ENCODE measurements at places on chromosomes 16 and 17. TPM values are rescaled to one million over a fixed set of nuclear protein-coding genes. Genes with fewer than 3 reads are reported as not detected.

Gene CUEDC1
- 0.69 TPM for total RNA-seq

Gene DNAAF1
- not detected for total RNA-seq

Gene IRX5
- not detected for total RNA-seq

Gene FBXO39
- total RNA-seq = not detected

Gene KRT222
- total RNA-seq = not detected

Gene CDH13
- not detected for total RNA-seq

Gene NUFIP2
- 51.0 TPM for total RNA-seq

Gene HOXB2
- total RNA-seq = 18.2 TPM

Gene MYH13
- not detected for total RNA-seq

Gene KRTAP3-2
- total RNA-seq = not detected

Gene KRT28
- total RNA-seq = not detected

GRCh38 chr17:8806926-8807550, 7.9 kb upstream of the MFSD6L start:
- no peaks in the 10 kb centered on the region for H3K4me1 ChIP-seq
- H3K27ac ChIP-seq = no peak overlapping the region
- DNase-seq = no peak
- H3K36me3 ChIP-seq = peaks cover 9% of the 10 kb centered on the region
- H3K27me3 ChIP-seq = no peaks in the 10 kb centered on the region

DNA sequence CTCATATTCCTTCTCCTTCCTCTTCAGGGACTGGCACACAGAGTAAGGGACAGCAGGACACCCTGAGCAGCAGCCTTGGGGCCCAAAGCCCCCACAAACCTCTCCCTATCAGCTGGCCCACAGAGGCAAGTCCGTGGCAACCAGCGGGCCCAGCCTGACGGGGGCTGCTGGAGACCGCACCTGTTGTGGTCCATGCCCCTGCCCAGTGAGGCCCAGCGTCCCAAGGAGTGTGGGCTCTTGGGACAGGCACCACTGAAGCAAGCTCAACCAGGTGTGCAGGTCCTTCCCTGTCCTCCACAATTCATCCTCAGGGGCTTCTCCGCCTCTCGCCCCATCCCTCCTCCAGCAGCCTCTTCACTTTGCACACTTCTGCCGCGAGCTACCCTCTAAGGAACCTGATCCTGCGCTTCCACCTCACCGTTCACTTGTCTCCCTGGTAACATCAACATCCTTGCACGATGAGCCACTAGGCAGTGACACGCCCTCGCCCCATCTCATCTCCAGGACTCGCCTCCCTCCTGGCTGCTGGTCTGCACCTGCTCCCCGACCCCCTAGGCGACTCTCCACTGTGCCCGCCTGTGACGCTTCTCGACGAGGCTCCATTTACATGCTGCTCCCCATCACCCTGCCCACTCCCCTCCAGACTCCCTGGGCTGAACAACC, 12.7 kb downstream of the MNT start:
- no peak overlapping the region for H3K4me3 ChIP-seq
- peaks cover 28% of the 10 kb centered on the region for H3K4me1 ChIP-seq
- peaks cover 6% of the 10 kb centered on the region for H3K36me3 ChIP-seq

- no peak overlapping the region for H3K4me3 ChIP-seq
- no peaks in the 10 kb centered on the region for H3K36me3 ChIP-seq
- H3K27ac ChIP-seq = no peak overlapping the region
- no peaks in the 10 kb centered on the region for H3K27me3 ChIP-seq
Observed at GRCh38 chr16:85125570-85126393, 13.5 kb upstream of the CIBAR2 start.

GRCh38 chr17:46853896-46854444, 2.6 kb downstream of the WNT9B start:
- H3K4me1 ChIP-seq = peaks cover 6% of the 10 kb centered on the region
- H3K36me3 ChIP-seq = no peaks in the 10 kb centered on the region
- H3K4me3 ChIP-seq = no peak overlapping the region
- H3K27me3 ChIP-seq = peaks cover 51% of the 10 kb centered on the region
- H3K27ac ChIP-seq = no peak overlapping the region
- DNase-seq = no peak

- peaks cover 16% of the 10 kb centered on the region for H3K4me1 ChIP-seq
- no peak overlapping the region for H3K27ac ChIP-seq
- DNase-seq = no peak
- H3K4me3 ChIP-seq = no peak overlapping the region
- no peaks in the 10 kb centered on the region for H3K27me3 ChIP-seq
Observed at GRCh38 chr17:44473367-44473766, 29.8 kb downstream of the GPATCH8 start.

DNA sequence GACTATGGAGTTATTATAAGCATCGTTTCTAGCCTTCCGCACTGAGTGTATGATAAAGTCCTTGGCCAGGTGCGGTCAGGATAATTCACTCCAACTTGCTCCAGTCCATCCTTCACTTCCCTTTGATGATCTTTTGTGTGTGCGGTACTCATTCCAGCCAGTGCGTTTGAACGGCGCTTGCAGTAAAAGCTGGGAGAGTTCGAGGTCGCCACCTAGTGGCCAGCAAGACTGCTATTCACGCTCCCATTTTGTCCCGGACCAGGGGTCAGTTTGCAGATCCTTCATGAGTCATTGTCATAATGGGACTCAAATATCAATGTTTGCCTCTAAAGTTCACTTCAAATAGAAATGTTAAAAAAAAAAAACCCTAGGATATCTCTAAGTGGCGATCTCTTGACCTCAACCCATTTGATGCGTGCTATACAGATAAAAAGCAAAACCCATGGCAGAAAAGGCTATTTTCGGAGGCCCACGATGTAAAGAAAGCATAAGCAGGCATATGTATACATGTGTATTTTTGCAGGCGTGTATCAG, 417.1 kb downstream of the TMEM114 start:
- DNase-seq = peak; percentile 57
- no peaks in the 10 kb centered on the region for H3K27me3 ChIP-seq
- no peaks in the 10 kb centered on the region for H3K36me3 ChIP-seq
- H3K4me3 ChIP-seq = no peak overlapping the region
- H3K27ac ChIP-seq = no peak overlapping the region

- peaks cover 91% of the 10 kb centered on the region for H3K4me1 ChIP-seq
- H3K36me3 ChIP-seq = peaks cover 4% of the 10 kb centered on the region
- peak; percentile 78 for DNase-seq
- H3K4me3 ChIP-seq = no peak overlapping the region
- peak overlapping the region; percentile 97 for H3K27ac ChIP-seq
Observed at GRCh38 chr17:67421869-67422273, 44.8 kb downstream of the PITPNC1 start.

DNA sequence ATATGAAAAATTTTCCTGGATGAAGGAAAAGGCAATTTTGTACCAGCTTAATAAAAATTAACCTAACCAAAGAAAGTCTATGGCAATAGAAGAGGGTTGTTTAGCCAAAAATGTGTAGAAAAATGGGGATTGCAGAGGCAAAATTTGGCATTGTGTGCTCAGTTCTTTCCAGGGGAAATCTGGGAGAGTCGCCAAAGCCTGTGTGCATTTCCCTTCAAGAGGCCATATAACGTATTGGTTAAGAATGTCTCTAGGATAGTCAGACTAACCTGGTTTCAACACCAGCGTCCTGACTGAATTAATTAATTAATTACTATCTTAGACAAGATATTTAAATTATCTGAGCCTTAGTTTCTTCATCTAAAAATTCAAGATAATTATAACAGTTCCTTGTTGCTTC, 44.8 kb upstream of the HLF start:
- DNase-seq = no peak
- H3K4me1 ChIP-seq = no peaks in the 10 kb centered on the region
- H3K27ac ChIP-seq = no peak overlapping the region
- H3K36me3 ChIP-seq = no peaks in the 10 kb centered on the region
- no peak overlapping the region for H3K4me3 ChIP-seq
- peaks cover 15% of the 10 kb centered on the region for H3K27me3 ChIP-seq

DNA sequence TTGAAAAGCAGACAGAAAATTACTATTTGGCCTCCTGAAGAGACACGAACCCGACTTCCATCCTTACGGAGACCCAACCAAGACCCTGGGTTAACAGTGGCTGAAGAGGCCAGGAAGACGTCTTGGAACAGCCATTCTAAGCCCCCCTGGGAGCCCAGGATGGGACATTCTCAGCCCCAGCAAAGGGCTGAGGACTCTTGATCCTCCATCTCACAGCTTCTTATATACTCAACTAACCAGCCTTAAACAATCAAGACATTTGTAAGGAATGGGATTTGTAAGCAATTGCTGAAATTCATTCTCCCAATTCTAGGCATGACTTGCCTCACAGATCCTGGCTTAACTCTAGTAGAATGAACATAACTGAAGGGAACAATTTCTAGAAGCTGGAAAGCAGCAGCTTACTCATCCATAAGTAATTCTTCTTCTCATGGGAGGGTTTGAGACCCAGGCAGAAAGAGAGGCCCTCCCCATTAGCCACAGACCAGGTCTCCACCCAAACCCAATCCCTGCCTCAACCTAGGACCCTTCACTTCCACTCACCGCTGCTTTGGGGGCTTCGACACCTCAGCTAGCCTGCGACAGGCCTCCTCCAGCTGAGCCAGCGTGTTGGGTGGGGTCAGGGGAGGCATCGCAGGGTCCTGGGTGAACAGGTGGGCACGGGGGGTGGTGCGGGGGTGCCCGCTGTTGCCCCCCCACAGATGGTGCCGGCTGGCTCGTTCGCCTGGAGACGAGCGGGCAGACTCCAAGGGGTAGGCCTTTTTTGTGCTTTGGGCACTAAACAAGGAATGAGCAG, 25.5 kb downstream of the AXIN2 start:
- DNase-seq = no peak
- H3K4me1 ChIP-seq = peaks cover 40% of the 10 kb centered on the region
- H3K27me3 ChIP-seq = no peaks in the 10 kb centered on the region
- H3K27ac ChIP-seq = no peak overlapping the region
- H3K4me3 ChIP-seq = no peak overlapping the region
- peaks cover 11% of the 10 kb centered on the region for H3K36me3 ChIP-seq

GRCh38 chr16:88784074-88784855, 755 bp downstream of the PIEZO1 start:
- no peaks in the 10 kb centered on the region for H3K36me3 ChIP-seq
- H3K4me1 ChIP-seq = peaks cover 41% of the 10 kb centered on the region
- peak overlapping the region; percentile 65 for H3K4me3 ChIP-seq
- peak overlapping the region; percentile 95 for H3K27ac ChIP-seq

GRCh38 chr16:22063888-22064467, 28.4 kb upstream of the VWA3A start:
- peaks cover 21% of the 10 kb centered on the region for H3K4me1 ChIP-seq
- no peak overlapping the region for H3K4me3 ChIP-seq
- peaks cover 17% of the 10 kb centered on the region for H3K36me3 ChIP-seq

DNA sequence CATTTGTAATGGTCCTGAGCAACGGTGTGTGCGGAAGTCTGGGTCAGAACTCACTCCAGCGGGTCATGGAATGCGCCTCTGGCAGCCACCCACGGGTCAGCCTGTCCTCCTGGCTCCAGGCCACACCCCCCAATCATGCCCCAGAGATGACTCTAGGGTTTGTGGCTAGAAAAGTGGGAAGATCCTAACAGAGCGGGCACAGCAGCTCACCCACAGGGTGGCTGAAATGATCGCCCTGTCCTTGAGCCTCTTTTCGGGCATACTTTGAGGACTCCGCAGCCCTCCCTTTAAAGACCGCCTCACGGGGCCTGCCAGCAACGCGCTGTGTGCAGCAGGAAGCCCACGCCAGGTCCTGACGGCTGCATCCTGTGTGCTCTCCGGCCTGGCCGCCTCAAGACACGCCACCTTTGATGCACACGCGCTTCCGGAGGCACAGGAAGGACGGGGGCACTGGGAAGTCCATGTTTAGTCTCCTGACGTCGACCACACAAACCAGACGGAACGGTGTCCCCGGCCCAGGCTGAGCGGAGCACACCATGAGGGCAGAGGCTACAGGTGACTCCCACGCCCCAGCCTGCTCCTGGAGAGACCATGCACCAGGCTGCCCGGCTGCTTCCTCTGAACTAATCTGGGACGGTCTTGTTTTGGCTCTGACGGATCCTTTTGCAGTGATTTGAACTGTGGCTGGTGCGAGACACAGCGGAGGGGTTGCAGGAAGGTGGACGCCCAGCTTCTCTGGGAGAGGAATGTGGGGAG, 92.9 kb downstream of the TBC1D16 start:
- H3K27ac ChIP-seq = no peak overlapping the region
- H3K4me3 ChIP-seq = peak overlapping the region; percentile 9
- DNase-seq = peak; percentile 39
- peaks cover 9% of the 10 kb centered on the region for H3K4me1 ChIP-seq

- H3K4me3 ChIP-seq = no peak overlapping the region
- no peak overlapping the region for H3K27ac ChIP-seq
- H3K4me1 ChIP-seq = no peaks in the 10 kb centered on the region
- no peak for DNase-seq
- H3K27me3 ChIP-seq = peaks cover 2% of the 10 kb centered on the region
Observed at GRCh38 chr16:56298116-56298515, 106.8 kb downstream of the GNAO1 start.

DNA sequence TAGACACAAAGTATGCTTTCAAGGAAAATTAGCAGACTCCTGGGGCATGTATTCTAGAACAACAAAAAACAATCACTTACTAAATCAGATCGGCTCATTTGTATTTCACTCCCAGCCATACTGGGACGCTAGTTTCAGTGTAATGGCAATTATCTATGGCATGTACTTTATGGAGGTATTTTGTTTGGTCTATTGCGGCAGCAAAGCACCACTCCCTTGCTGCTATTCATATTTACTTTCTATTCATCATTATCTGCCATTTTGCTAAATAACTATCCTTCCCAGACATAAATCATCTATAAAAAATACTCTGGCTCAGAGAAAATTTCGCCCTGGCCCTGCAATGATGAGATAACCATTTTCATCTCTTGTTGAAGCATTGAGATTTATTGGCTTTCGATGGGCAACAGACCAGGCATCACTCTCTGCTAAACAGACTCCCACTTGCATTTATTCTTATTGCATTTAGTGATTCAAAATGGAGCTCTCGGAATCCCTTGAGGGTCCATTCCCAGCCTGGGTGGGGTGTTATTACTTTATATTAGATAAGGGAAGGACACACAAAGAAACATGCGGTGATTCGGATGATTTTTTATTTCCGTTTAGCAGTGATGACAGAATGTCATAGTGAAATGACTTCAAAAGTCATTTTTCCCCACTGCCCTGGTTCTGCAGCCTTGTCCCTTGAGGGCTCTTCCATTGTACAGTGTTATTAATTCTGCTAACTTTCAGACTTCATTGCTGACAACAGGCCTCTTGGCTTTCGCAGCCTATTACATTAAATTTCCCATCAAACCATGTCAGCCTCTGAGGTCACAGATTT, 225.8 kb downstream of the IRX3 start:
- no peak for DNase-seq
- H3K4me1 ChIP-seq = no peaks in the 10 kb centered on the region
- H3K27me3 ChIP-seq = no peaks in the 10 kb centered on the region
- no peak overlapping the region for H3K27ac ChIP-seq
- peaks cover 5% of the 10 kb centered on the region for H3K36me3 ChIP-seq
- H3K4me3 ChIP-seq = no peak overlapping the region

GRCh38 chr17:12089809-12090384, 69.2 kb downstream of the MAP2K4 start:
- H3K36me3 ChIP-seq = peaks cover 32% of the 10 kb centered on the region
- no peak for DNase-seq
- no peak overlapping the region for H3K4me3 ChIP-seq
- H3K27me3 ChIP-seq = no peaks in the 10 kb centered on the region
- peaks cover 4% of the 10 kb centered on the region for H3K4me1 ChIP-seq
